ENCODE measurements at places on chromosomes 2 and 18. TPM values are rescaled to one million over a fixed set of nuclear protein-coding genes. Genes with fewer than 3 reads are reported as not detected.

Gene SERPINB2
- not detected for polyA plus RNA-seq

Gene RGPD4
- not detected for polyA plus RNA-seq

Gene HRH4
- polyA plus RNA-seq: not detected

Gene AQP12A
- not detected for polyA plus RNA-seq

Gene UGT1A8
- polyA plus RNA-seq: not detected

Gene KCNJ3
- not detected for polyA plus RNA-seq

Gene PDE1A
- not detected for polyA plus RNA-seq

Gene GREB1
- not detected for polyA plus RNA-seq

Gene SERPINB4
- not detected for polyA plus RNA-seq

Gene EML6
- polyA plus RNA-seq: 3.8 TPM

Gene SPATS2L
- 0.50 TPM for polyA plus RNA-seq

Gene GCG
- not detected for polyA plus RNA-seq

Gene SGO2
- 3.5 TPM for polyA plus RNA-seq

Gene MXD1
- 6.8 TPM for polyA plus RNA-seq

Gene SLC14A1
- 3.5 TPM for polyA plus RNA-seq

Gene AMER3
- polyA plus RNA-seq: not detected

Gene RAB6D
- polyA plus RNA-seq: not detected

Gene NEUROD1
- polyA plus RNA-seq: not detected

Gene SEMA4F
- polyA plus RNA-seq: 6.4 TPM

Gene ARHGAP28
- not detected for polyA plus RNA-seq

Gene KANSL1L
- 0.90 TPM for polyA plus RNA-seq

Gene TUBA4B
- polyA plus RNA-seq: not detected

Gene DNAH6
- 0.06 TPM for polyA plus RNA-seq

Gene RPS27A
- 3,117 TPM for polyA plus RNA-seq

Gene AP1S3
- polyA plus RNA-seq: 23.0 TPM

Measured in IgD-negative memory B cell (primary cell).